NCI-H1417 treated with DMSO at 0.1 percent for 48 hours (cell line): ENCODE measurements at places on chromosomes 16 and 17.

DNA sequence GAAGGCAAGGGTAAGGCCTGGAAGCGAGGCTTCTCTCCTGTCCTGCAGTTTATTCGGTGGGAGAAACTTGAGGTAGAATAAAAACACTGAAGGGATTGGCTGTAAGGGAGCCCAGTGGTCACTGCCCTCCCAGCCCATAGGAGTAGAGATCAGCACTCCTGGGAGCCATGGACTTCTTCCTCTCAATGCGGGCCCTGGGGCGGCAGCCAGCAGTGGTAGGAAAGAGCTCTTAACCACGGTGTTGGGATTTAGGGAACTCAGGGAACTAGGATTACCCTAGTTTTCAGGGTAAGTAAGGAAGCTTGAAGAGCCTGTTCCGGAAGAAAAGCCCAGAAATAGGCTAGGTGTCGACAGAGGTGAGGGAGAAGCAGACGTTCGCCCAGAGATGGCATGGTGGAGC lies 23.8 kb upstream of the NAGLU start:
- DNase-seq, result no peak

- no peak for DNase-seq
Observed at GRCh38 chr17:48563385-48563838, 14.7 kb downstream of the HOXB4 start.

DNA sequence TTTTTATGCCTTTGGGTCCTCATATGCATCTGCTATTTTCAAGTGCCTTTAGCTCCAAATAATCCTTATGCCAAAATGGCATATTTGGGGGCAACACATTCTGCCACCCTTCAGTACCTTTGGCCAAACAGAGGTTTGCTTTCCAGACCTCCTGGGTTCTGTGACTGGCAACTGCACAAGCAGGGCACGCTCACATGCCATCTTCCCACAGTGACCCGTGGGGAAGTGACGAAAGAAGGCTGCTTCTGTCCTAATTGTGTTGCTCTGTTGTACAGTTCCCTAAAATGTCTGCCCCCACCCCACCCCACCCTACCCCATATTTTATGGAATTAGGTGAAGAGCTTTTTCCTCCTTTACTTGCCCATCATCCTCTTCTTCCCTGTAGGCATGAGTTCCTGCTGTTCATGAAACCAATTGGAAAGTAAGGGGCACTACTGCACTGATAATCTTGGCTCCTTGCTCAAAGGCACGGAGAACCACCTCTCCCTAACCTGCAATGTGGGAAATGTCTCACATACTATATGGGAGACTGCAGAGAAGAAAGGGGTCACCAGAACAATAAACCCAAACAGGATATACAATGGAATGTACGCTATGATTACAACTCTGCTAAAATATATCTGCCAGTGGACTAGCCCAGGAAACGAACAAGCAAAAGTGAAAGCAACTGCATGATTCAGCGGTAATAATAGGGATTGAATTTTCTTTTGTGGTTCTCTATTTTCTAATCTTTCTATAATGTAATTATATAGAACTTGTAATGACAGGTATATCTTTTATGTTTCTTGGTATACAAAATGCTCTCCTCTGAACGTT lies 3.3 kb upstream of the SLFN12L start:
- DNase-seq, result no peak

DNA sequence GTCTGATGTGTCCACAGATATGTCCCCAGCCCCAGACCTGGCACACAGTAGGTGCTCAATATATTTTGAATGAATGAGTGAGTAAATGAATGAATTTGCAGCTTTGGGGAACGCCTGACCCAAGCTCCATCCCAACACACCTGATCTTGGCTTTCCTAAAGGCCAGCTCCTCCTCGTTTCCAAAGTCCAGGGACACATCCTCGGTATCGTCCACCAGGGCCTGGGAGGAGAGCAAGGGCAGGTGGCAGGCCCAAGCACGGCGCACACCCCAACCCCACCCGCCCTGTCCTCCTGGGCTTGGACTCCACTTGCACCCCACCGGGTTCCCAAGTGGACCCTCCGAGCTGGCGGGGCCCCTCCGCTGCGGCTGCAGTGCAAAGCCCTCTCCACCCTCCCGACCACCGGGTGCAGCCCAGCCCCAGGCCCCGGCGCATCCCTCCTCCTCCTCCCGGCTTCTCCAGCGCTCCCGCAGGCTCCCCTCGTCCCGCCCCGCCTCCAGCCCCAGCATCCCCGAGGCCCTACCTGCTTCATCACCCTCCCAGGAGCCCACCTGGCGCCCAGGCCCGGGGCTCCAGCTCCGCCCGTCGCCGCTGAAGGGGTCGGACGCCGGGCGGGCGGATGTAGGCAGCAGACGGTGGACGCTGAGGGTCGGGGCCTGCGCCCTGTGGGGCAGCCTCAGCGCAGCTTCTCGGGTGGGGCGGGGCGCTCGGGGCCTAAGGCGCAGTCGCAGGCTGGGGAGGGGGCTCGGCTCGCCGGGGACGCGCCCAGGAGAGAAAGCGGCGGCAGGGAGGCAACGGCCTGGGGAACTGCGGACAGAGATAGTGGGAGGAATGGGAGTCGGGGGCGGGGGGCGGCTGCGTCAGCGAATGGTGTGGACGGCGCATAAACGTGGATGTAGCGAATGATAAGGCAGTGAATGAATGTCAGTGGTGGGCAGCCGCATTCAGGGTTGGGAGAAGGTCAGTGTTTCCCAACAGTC lies at the start of gene TVP23A:
Gene TVP23A (minus strand): TSS at position 832 of the 979 bp plus-strand sequence. CDS start 301 bp downstream, at position 531.
- no peak for DNase-seq

DNA sequence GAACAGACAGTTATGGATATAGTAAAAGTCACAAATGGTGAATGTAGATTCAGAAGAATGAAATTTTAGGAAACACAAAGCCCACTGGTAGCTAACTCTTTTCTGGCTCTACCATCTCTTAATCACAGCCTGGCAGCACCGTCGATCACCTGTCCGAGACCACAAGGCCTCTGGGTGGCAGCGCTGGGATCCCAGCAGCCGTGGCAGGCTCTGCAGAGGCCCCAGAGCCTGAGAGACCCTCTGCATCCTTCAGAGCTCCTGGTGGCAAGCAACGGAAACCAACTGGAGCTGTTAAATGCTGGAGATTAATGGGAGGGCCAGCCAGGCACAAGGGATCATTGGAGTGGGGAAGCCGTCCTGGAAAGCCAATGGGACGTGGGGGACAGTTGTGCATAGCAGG lies 26.3 kb downstream of the LAT start:
- DNase-seq, result no peak

GRCh38 chr17:219696-220095 lies 38.2 kb upstream of the DOC2B start:
- DNase-seq, result no peak

DNA sequence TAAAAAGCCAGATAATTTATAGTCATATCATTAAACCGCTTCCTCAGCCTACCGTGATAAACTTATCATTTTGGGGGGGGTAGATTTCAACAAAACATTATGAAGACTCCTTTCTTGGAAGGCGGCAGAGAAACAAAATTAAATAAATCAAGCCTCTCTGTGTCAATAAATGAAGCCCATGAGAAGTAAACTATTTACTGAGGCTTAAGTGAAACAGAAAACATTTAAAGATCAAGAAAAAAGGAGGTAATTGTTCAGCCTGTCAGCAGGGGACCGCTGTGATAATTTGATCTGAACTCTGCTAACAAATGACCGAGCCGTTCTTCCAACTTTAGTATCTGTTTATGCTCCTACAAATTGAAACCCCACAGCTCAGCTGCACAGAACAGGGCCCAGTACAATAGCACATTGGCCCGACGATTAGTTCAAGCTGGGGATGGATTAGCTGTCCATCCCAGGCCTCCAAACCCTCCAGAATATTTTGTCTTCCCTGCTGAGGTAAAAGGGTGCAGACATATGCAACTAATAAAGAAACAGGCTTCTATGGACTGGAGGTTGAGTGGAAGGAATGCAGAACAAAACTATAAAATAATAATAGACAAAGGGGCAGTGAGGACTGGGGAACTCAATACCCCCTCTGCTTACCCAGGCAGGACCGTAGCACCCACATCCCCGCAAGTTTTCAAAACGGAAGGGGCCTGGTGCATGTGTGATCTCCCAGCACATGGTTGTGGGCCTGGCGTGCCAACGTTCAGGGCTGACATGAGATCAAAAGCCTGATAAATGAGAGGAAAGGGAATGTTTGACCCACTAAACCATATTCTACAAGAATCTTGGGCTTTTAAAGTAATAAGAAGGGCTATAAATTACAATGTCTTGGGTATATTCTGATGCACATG lies 298.1 kb upstream of the IRX5 start:
- DNase-seq, result no peak

GRCh38 chr17:33183487-33184026 lies 109.5 kb downstream of the ASIC2 start:
- DNase-seq, result no peak

DNA sequence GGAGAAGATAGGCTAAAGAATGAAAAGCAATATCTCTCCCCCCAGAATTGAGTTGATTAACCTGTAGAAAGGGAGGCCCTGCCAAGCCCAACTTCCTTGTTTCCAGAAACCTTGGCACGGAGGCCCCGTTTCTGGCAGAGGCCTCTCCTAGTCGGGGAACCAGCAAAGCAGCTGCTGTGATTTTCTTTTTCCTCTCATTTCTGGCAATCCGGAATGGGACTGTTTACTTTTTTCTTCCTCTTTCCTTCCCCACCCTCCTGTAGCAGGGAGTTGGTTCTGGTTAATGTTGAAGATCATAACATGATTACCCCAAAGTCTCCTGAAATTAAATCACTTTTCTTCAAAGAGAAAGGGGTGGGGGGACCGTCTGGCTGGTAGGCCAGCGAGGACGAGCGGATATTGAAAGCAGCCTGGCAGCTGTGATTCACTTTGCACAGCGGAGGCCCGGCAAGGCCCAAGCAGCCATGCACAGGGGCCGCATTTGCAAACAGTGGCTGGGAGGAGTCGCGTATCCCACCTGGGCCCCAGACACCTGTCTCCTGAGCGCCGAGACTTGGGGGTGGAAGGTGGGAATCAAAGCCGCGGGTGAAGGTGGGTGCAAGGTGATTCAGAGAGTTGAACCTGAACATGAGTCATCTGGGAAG lies 51.5 kb downstream of the NTN1 start:
- no peak for DNase-seq

- no peak for DNase-seq
Observed at GRCh38 chr17:67431249-67432015, 54.4 kb downstream of the PITPNC1 start.

DNA sequence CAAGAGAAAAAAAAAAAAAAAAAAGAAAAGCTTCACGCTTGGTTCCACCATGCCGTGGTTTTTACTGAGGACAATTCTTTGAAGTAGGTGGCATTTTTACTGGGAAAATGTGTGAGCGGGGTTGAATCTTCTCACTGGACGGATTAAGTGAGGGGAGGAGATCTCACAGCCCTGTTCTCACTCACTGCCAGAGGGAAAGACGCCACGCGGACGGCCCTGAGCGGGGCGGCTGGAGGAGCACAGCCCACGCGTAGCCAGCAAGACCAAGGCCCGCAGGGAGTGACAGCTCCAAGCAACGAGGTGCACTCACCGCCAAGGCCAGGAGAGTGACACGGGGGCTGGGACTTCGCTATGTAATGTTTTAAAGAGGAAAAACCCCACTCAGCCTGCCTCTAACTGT lies 43.1 kb downstream of the MRM3 start:
- no peak for DNase-seq

- no peak for DNase-seq
Observed at GRCh38 chr17:42642336-42642735, 16.7 kb upstream of the TUBG2 start.
